Activated B cell treated with CpG ODN at 0.5 μM for 24 hours (primary cell): ENCODE measurements at places on chromosomes 5 and 9.
A peak's percentile ranks its signal among the peaks of the same experiment; 100 is the strongest.

DNA sequence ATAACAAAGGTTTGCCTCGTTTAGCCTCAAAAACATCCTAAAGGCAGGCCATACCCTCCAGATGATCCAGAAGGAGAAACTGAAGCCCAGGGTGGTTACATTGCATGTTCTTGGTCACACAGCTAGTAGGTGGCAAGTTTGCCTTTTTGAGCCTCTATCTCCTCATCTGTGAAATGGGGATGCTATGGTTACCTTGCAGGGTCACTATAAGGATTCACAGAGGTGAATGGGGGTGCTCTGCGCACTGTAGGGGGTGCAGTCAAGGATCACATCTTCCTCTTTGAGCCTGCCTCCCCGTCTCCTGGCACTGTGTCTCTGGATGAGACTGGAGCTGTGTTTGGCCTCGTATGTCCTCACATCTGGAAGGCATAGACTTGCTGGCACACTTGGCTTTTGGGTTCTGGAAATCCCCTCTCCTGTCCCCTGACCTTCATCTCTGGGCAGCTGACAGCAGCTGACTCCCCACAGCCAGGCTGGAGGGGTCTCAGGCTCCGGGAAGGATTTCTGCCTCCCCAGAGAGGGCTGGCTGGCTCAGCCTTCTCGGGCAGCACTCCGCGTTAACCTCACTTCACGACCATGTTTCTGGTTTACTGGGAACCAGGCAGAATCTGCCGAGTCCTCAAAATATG lies 167.7 kb downstream of the RGS3 start:
- DNase-seq, result no peak

GRCh38 chr9:34372467-34373011 lies 4.2 kb downstream of the MYORG start:
- no peak for DNase-seq

- no peak for DNase-seq
Observed at GRCh38 chr5:127776477-127776876, 73.3 kb downstream of the CCDC192 start.

DNA sequence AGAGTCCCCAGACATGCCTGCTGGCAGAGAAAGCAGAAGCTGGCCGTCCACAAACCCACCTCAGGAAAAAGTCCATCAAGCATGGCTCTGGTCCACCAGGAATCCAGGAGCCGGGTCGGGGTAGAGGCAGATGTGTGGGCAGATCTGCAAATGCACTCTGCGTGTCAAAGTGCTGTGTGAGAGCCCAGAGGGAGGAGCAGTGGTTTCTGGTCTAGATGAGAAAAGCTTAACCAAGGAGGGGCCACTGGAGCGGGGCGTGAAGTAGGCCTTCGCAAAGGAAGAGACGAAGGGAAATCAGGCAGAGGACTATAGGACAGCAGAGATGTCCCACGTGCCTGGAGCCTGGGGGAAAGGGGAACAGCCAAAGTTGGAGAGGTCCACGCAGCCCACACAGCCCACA lies 40.0 kb downstream of the TTLL11 start:
- no peak for DNase-seq

GRCh38 chr5:180423133-180423532 lies 70.0 kb upstream of the GFPT2 start:
- no peak for DNase-seq

- peak; percentile 29 for DNase-seq
Observed at GRCh38 chr5:54673523-54674225, 156.1 kb downstream of the SNX18 start.

GRCh38 chr5:141369994-141370848 lies at the start of gene PCDHGB3:
TSS of gene PCDHGB3 (plus strand) at chr5:141370242. CDS start at chr5:141370395, 153 bp downstream.
- DNase-seq, result no peak

DNA sequence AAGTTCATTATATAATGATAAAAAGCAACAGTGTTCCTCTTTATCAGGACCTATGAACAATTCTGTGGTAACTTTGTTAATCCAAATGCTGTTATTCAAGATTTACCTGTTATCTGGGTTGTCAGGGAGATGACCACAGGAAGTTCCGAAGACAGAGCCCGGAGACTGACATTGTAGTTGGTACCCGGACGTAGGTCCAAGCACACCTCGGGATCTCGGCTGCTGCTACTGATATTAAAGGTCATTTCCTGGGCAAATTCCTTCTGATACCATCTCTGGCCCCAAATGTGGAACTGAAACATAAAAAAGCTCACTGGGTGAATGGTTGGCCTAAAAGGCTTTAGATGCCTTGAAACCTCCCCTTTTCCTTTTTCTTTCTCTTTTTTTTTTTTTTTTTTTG lies 96.7 kb downstream of the SUSD1 start:
- no peak for DNase-seq

- DNase-seq, result no peak
Observed at GRCh38 chr9:98883276-98883675, 60.4 kb upstream of the COL15A1 start.

DNA sequence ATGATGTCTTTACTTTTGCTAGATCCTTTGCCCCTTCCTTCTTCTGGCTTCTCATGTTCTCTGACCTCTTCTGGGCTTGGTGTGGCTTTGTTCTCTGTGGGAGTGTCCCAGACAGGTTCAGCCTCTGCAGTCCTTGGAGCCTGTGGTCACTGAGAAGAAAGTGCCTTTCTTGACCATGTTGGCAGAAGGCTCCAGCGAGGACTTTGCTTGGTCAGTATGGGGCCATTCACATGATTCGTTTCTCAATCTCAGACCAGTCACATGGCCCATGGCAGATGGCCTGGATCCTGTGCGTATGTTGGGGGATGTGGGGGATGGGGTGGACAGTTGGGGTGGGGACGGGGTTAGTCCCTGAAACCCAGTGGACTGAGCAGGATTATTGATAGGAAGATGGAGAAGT lies 274.1 kb downstream of the ARHGAP26 start:
- no peak for DNase-seq

GRCh38 chr9:123457583-123457982 lies 101.6 kb downstream of the CRB2 start:
- DNase-seq, result no peak

GRCh38 chr5:125152044-125152443 lies 405.6 kb upstream of the ZNF608 start:
- no peak for DNase-seq

GRCh38 chr5:59322894-59323293 lies 570.6 kb downstream of the PDE4D start:
- no peak for DNase-seq

DNA sequence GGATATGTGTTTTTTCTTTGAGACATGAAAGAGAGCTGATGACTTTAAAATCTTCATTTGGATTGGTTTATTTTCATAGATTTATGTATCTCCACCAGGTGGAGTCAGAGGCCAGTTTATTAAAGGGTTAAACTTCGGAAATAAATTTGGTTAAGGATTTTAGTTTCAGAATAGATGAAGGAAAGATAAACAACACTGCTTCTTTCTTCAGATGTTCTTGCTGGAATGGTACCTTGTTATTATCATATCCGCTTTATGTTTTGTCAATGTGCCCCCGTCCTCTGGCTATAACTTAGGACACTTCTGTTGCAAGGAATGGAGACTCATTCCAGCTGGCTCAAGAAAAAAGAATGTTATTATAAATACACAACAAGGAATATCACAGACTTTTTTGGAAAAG lies 81.2 kb downstream of the ALDH1A1 start:
- DNase-seq, result no peak

DNA sequence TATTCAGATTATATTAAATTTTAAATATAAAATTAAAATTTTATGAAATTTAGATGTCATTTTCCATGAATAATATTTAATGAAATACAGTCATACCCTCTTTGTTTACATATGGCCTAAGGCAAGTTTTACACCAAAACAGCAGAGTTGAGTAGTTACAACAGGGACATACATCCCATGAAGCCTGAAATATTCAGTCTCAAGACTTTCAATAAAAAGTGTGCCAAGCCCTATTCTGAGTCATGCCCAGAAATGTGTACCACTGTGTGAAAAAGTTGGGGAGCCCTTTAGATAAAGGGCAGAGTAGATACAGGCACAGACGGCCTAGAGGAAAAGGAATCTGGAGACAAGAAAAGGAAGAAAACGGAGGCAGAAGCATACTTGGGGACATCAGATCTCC lies 261.3 kb downstream of the SGCD start:
- no peak for DNase-seq

DNA sequence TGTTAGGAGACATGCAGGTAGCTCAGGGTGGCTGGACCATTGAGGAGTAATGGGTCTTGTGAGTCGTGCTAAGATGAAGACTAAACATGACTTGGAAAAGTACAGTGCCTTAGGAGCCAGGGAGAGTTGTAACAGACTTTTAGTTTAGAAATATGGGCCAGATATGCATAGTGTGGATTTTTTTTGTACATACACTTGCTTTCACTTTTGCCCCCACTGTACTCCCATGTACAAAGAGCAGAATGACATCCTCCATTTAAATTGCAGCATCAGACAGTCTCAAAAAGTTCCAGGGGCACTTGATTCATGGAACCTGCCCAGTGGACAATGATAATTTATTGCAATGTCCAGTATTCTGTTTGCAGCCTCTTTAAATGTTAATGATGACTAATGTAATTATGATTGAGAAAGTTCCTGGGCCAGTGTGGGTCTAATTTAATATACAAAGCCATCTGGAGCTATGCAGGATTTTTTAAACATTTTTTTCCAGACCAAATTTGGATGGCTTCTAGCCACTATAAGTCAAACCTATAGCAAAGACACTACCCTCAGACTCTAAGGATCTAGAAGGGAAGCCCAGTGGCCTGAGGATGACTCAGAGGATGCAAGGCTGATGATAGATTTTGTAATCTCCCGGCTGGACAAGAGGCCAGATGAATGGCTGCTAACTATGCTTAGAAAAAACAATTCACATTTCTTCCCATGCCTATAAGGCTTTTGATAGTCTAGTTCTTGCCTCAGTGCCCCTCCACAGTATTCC lies 80.1 kb downstream of the TRPC7 start:
- DNase-seq, result no peak
